ENCODE measurements at places on chromosomes 16 and 17.

DNA sequence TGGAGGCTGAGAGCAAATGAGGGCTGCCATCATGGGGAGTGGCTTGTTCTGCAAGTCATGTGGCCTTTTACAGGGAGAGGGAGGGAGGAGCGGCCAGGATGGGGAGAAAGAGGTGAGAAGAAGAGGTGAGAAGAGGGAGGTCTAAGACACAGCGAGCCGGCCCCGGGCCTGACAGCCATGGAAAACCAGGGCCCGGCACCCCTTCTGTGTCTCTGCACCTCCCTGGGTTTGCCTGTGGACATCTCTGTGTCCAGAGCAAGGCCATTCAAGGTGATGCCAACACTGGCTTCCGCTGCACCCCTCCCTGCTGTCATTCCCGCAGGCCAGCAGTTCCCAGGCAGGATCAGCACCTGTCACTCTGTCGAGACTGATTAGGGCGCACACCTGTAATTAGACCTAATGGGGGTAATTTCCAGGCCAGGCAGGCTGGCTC lies 75.6 kb downstream of the MGAT5B start:
- no peak for DNase-seq

DNA sequence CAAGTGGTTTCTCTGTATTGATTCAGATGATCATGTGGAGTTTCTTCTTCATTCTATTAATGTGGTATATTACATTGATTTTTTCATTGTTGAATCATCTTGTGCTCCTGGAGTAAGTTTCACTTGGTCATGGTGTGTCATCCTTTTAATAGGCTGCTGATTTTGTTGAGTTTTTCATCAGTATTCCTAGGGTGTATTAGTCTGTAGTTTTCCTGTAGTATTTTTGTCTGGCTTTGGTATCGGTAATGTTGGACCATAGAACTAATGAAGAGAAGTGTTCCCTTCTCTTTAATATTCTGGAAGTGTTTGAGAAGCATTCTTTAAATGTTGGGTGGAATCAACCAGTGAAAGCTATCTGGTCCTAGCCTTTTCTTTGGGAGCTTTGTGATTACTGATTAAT lies 99.0 kb downstream of the OMG start:
- no peak for DNase-seq

DNA sequence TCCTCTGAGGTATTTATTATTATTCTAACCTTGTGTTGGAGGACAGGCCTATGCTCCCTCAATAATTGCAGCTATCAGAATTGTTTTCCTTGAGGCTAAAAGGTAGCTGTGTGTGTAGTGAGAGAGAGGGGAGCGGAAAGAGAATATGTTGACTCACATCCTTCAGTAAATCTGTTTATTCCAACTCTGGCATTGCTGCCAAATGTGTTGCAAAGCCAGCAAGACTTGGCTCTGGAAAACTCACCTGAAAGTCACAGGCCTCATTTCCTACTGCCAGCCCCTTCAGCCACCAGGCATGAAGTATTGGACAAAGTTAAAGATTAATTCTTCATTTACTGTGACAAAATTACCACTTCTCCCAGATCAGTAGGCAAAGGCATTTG lies 9.6 kb downstream of the CA10 start:
- no peak for DNase-seq

- no peak for DNase-seq
Observed at GRCh38 chr16:79164388-79164995, 436.0 kb downstream of the MAF start.

- no peak for DNase-seq
Observed at GRCh38 chr17:18856570-18856915, 1.4 kb upstream of the PRPSAP2 start.

All from CD4-positive, alpha-beta T cell treated with Interferon gamma for 1 hour (primary cell).